ENCODE measurements at places on chromosomes 13 and 19. TPM values are rescaled to one million over a fixed set of nuclear protein-coding genes. Genes with fewer than 3 reads are reported as not detected.

GRCh38 chr19:16297575-16298178 is 26.9 kb upstream of the KLF2 start:
- H3K27ac ChIP-seq = no peak overlapping the region
- DNase-seq = no peak

- H3K4me1 ChIP-seq = no peaks in the 10 kb centered on the region
- no peak overlapping the region for H3K27ac ChIP-seq
- DNase-seq = no peak
- peaks cover 7% of the 10 kb centered on the region for H3K27me3 ChIP-seq
Observed at GRCh38 chr13:43297967-43298678, 274.7 kb downstream of the DNAJC15 start.

Gene GSX1
- not detected for total RNA-seq

GRCh38 chr13:57740719-57741118 is 109.2 kb downstream of the PCDH17 start:
- H3K27me3 ChIP-seq = no peaks in the 10 kb centered on the region
- no peak overlapping the region for H3K4me3 ChIP-seq
- H3K4me1 ChIP-seq = no peaks in the 10 kb centered on the region
- no peak overlapping the region for H3K27ac ChIP-seq
- no peaks in the 10 kb centered on the region for H3K36me3 ChIP-seq

DNA sequence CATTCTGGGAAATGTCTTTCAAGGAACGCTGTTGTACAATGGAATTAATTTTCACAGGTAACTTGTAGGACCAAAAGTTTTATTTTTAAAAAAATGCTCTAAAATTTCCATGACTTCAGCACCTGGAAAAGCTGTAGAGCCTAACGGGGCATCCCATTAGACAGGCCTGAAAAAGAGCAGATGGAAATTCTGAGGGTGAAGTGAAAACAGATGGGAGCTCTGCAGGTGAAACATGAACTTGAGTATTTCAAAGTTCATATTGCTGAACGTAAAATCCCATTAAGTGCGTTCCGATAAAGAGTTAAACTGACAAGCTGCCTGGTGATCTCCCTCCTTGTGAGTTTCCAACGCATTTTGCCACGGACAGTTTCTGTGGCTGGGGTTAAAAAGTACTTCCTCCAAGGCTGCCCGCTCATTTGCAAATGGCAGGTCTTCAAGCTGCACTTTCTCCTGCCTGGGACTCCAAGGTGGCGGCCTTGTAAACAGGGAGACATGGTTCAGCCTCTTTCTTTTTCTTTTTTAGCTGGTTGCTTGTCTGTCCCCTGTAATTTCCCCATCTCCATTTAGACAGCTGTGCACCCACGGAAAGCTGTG is 450.4 kb downstream of the FGF9 start:
- peaks cover 31% of the 10 kb centered on the region for H3K4me1 ChIP-seq
- peaks cover 22% of the 10 kb centered on the region for H3K36me3 ChIP-seq
- no peaks in the 10 kb centered on the region for H3K27me3 ChIP-seq
- peak overlapping the region; percentile 46 for H3K27ac ChIP-seq
- no peak overlapping the region for H3K4me3 ChIP-seq

GRCh38 chr13:43232144-43232872 is 208.9 kb downstream of the DNAJC15 start:
- H3K4me3 ChIP-seq = no peak overlapping the region
- H3K27ac ChIP-seq = no peak overlapping the region
- no peaks in the 10 kb centered on the region for H3K36me3 ChIP-seq
- no peak for DNase-seq
- H3K27me3 ChIP-seq = no peaks in the 10 kb centered on the region

- peaks cover 18% of the 10 kb centered on the region for H3K36me3 ChIP-seq
- no peak overlapping the region for H3K4me3 ChIP-seq
- peaks cover 2% of the 10 kb centered on the region for H3K4me1 ChIP-seq
- H3K27me3 ChIP-seq = no peaks in the 10 kb centered on the region
- DNase-seq = no peak
Observed at GRCh38 chr19:43658494-43658893, 11.5 kb downstream of the PLAUR start.

Gene TTYH1
- total RNA-seq = 0.98 TPM

GRCh38 chr13:24625331-24625731 is 54.9 kb upstream of the ATP12A start:
- DNase-seq = no peak
- H3K36me3 ChIP-seq = peaks cover 4% of the 10 kb centered on the region

- H3K36me3 ChIP-seq = no peaks in the 10 kb centered on the region
- no peak overlapping the region for H3K27ac ChIP-seq
- peaks cover 15% of the 10 kb centered on the region for H3K27me3 ChIP-seq
- peaks cover 5% of the 10 kb centered on the region for H3K4me1 ChIP-seq
Observed at GRCh38 chr13:101530293-101530692, 77.8 kb downstream of the ITGBL1 start.

GRCh38 chr19:36259211-36259610 is 44.3 kb downstream of the ZNF146 start:
- peaks cover 18% of the 10 kb centered on the region for H3K36me3 ChIP-seq
- no peak for DNase-seq
- H3K27ac ChIP-seq = no peak overlapping the region
- H3K4me1 ChIP-seq = no peaks in the 10 kb centered on the region

Gene STRN4
- total RNA-seq = 54.9 TPM

DNA sequence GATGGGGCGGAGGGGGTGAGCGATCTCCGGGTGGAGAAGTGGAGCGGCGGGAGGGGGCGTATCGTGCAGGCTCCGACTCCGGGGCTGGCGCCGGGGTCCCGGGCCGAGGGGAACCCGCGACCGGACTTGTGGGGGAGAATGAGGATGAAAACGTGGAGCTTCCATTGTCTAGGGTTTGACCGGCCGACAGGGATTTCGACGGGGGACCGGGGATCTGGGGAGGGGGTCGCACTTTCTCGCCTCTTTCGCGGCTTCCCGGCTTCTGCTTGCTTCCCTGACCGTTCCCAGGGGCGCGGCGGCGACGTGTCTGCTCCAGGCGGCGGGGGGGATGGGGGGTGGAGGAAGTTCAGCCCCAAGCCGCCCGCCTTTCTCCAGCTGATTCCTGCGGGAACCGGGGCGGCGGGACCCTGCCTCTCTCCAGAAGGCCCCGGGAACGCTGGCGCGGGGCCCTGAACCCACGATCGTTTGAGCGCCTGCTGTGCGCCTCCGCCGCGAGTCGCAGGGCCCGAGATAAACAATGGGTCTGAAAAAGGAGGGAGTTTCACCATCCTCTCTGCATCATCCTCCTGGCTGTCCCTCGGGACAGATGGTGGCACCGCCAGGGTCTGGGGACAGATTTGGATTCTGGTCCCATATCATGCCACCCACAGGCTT is 790 bp downstream of the TPM4 start:
- H3K4me3 ChIP-seq = peak overlapping the region; percentile 81
- H3K36me3 ChIP-seq = peaks cover 41% of the 10 kb centered on the region
- H3K4me1 ChIP-seq = peaks cover 58% of the 10 kb centered on the region
- no peaks in the 10 kb centered on the region for H3K27me3 ChIP-seq

- peak; percentile 94 for DNase-seq
- peak within 1 kb of the TSS; percentile 95 for H3K4me3 ChIP-seq
- H3K27ac ChIP-seq = peak within 1 kb of the TSS; percentile 93
- H3K4me1 ChIP-seq = peaks cover 29% of the 10 kb centered on the region
- H3K27me3 ChIP-seq = no peaks in the 10 kb centered on the region
- H3K36me3 ChIP-seq = peaks cover 6% of the 10 kb centered on the region
Observed at GRCh38 chr13:74134221-74134776, at the start of gene KLF12. Gene KLF12, minus strand, starts transcription at chr13:74134404.

Gene FCAR
- total RNA-seq = not detected

GRCh38 chr13:113275387-113275786 is 21.7 kb upstream of the LAMP1 start:
- H3K27me3 ChIP-seq = no peaks in the 10 kb centered on the region
- H3K4me3 ChIP-seq = no peak overlapping the region
- H3K27ac ChIP-seq = no peak overlapping the region
- H3K4me1 ChIP-seq = peaks cover 3% of the 10 kb centered on the region
- peaks cover 5% of the 10 kb centered on the region for H3K36me3 ChIP-seq
- DNase-seq = peak; percentile 25

DNA sequence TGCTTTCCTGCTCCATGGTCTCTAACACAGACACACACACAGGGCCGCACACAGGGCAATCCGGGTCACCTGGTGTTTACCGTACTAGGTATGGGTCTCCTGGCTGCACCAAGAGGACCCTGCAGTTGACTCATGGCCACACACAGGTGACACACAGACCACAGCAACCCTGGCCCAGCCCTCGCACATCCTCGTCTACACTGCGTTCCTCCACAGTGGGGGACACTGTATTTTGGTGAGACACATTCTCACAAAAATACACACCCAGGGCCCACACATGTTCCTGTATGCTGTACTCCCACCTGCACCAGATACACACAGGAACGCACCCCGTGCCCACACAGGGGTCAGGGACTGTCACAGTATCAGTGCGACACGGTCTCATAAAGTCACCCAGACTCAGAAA is 12.8 kb downstream of the PDE4A start:
- peaks cover 9% of the 10 kb centered on the region for H3K36me3 ChIP-seq
- no peak overlapping the region for H3K27ac ChIP-seq
- no peak overlapping the region for H3K4me3 ChIP-seq
- H3K4me1 ChIP-seq = peaks cover 35% of the 10 kb centered on the region
- DNase-seq = no peak

Gene ZNF324
- 13.7 TPM for total RNA-seq

DNA sequence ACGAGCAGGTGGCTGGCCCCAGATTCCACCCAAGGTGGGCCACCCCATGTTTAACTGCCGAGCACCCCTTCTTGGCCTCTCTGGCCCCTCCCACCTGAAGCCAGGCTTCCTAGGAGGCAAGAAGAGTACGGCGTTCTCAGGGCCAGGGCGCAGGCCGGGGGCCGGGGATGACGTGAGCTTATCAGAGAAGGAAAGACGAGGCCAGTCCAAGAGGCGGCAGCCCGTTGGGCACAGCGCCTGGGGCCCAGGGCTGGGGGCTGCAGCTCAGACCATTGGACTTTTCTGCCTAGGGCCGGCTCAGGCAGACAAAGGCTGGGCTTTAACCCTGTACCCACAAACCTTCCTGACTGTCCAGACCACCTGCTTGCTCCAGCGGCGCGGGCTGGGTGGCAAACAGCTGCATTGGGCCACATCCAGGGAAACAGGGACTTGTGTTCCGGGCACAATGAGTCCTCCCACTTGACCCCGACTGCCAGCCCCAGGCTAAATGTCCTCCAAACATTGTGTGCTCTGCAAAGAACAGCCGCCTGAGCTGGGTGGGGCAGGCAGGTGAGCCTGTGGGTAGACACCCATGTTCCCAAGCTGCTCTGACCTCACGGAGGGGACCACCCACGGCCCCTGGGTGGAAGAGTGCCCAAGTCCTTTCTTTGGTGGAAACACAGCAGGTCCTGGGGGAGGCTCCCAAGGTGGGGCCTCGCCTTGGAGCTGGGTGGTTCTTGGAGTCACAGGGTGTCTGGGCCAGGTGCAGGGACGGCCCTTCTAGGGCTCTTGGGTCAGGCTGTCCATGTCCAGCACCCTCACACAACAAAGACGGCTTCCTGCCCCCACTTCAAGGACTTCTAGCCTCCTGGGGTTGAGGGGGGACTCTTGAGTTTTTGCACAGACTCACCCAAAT is 21.9 kb downstream of the COMP start:
- H3K4me1 ChIP-seq = no peaks in the 10 kb centered on the region
- no peaks in the 10 kb centered on the region for H3K27me3 ChIP-seq
- no peak for DNase-seq
- no peak overlapping the region for H3K27ac ChIP-seq
- no peak overlapping the region for H3K4me3 ChIP-seq
